Amniotic epithelial cell (primary cell): ENCODE measurements at places on chromosomes 5 and 9.

DNA sequence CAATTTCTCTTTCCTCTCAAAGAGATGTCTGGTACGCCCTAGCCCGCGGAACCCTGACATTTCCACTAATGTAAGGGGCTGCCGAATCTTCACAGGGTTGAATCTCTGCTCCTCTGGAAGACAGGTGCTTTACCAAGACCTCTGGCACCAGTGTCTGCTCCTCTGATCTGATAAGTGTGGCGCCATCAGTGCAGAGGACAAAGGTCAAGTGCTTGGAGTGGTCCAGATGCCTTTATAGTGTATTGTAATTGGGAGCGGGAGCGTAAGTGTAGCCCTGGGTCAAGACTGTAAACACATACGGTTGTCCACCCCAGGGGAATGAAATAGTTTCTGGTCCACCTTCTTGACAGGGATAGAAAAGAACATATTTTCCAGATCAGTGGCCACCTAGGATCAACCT is 17.7 kb downstream of the ADAMTSL2 start:
- no peak for DNase-seq

GRCh38 chr5:91328743-91329142 is 54.4 kb downstream of the ARRDC3 start:
- DNase-seq, result peak; percentile 33

DNA sequence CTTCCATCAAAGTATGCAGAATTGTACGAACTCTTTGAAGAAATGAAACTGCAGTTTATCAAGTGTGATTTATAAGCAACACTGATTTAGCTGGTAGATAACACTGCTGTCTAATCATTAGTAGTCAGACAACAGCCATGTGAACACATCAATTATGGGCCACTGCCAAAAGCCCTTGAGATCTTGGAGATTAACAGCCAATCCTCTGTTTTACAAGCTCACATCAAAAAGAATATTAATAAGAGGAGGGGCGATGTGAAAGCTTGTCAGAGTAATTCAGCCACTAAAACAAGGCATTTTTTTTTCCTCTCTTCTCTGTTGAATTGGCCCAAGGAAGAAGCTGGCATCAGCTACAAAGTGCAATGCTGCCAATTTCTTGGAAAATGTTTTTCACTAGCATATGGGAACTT is 28.1 kb downstream of the ZNF608 start:
- peak; percentile 42 for DNase-seq

- peak; percentile 31 for DNase-seq
Measured at GRCh38 chr9:26058111-26058895, 380.1 kb upstream of the TUSC1 start.

DNA sequence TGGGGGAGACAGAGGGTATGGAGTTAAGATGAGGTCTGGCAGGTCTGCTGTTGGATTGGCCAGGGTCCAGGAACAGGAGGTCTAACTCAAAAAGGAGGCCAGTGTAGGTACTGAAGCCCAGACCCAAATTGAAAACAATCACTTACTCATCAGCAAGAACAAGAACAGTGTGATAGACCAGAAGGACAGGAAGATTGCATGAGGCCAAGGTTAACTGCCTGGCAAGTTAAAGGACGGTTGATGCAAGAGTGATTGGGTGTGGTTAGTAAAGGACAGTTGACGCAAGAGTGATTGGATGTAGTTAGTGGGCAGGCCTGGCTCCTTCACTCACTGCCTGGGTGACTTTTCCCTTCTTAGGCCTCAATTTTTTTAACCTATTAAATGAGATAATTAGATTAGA is 132.6 kb downstream of the PDZD2 start:
- no peak for DNase-seq

DNA sequence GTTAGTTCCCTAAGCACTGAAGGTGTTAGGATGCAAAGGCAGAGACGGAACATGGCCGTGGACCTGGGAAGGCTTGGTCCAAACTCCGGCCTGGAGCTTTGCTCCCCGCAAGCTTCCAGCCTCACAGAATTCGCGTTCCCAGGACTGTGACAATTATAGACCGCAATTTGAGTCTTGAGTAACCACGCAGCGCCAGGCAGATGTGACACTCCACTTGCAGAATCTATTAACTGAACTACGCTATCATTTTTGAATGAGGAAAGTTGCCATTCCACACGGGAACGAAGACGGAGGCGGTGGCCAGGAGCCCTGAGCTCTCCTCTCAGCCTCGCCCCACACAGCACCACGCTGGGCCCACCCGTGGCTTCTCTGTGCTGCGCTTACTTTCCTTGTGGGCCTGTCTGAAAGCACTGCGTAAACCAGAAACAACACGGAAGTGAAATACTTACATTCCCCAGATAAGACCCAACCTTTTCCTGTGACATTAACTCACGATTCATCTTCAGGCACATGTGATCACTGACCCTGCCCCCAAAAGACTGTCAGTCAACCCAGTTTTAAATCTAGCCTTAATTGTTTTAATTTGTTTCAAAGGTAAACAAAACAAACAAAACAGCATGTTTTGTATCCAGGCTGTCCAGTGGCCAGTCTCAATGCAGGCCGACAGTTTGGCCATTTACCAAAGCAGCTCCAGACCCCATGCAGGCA is 16.1 kb upstream of the COL5A1 start:
- DNase-seq, result peak; percentile 89
